EH (cell line): ENCODE measurements at places on chromosomes 1 and 21.

- DNase-seq = no peak
Measured at GRCh38 chr1:160711602-160712311, at the start of gene CD48. Gene CD48 (minus strand): TSS chr1:160711822. CDS start chr1:160711763, 59 bp downstream.

DNA sequence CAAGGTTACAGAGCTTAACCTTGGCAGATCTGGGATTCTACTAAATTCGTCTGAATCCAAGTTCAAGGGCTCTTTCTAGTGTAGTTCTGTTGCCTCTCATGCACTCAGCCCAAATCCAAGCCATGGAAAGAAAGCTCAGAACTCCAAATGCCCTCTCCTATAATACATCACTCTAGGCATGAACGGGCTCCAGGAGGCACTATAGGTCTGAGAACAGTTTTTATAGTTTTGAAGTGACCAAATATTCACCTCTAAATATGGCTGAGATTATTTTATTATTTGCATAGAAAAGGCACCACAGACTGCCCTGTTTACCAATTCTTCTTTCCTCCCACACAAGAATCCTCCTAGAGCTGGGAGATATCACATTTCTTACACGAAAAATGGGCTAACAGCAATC, 327.9 kb upstream of the BEND5 start:
- DNase-seq = no peak

GRCh38 chr1:34075576-34075975, 89.5 kb downstream of the CSMD2 start:
- no peak for DNase-seq

DNA sequence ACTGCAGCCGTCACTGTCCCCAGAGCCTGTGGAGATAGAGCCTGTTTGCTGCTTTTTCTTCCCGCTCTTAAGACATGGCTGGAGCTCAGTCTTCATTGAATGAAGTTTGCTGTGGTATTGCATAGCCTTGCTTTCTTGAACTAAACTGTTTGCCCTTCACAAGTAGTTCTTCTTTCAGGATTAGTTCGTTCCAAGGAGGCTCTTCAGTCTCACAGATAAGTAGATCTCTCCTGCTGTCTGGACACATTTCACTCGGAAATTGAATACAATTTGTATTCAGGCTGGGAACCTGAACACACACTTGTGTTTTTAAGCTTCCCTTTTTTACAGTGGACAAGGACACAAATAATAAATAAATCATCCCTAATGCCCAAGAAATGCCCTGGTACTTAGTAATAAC, 34.7 kb downstream of the IFNAR1 start:
- no peak for DNase-seq

DNA sequence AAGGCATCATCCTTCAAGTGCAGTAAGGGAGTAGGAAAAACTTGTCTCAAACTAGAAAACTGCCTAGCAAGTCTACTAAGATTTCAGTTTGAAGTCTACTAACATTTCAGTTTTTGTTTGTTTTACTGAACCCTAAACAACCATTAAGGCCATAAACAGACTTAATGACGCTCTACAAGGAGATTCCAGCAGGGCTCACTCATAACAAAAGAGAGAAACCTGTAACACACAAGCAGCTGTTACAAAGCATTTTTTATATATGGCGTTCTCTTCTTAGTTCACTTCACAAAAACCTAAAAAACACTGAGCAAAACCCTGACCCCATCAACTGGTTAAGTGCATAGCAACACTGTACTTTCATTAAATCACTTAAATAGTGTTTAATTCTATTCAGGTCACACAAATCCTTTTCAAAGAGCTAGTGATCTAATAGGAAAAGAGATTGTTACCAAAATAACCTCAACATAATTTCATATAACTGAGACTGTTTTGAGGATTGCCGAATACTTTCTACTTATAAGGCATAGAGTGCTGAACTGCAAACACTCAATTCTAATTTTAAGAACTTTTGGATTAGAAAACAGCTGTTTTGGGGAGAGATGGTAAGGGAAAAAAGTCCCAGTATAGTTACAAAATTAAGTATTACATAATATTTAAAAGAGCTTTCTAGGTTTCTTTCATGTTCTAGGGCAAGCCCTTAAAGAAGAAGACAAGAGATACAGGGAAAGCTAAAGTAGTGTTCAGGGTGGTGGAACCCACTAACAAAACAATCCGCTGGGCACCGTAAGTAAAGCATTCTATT, 1.4 kb downstream of the B3GALNT2 start:
- DNase-seq = peak; percentile 47

- no peak for DNase-seq
Measured at GRCh38 chr1:6688757-6689156, 12.9 kb downstream of the DNAJC11 start.

- DNase-seq = no peak
Measured at GRCh38 chr1:181646710-181647109, 163.4 kb downstream of the CACNA1E start.

- DNase-seq = no peak
Measured at GRCh38 chr21:17548262-17548661, 35.4 kb downstream of the CXADR start.

GRCh38 chr1:20666804-20667203, 5.6 kb upstream of the DDOST start:
- DNase-seq = peak; percentile 44

- no peak for DNase-seq
Measured at GRCh38 chr1:14365301-14365988, 233.0 kb upstream of the KAZN start.

DNA sequence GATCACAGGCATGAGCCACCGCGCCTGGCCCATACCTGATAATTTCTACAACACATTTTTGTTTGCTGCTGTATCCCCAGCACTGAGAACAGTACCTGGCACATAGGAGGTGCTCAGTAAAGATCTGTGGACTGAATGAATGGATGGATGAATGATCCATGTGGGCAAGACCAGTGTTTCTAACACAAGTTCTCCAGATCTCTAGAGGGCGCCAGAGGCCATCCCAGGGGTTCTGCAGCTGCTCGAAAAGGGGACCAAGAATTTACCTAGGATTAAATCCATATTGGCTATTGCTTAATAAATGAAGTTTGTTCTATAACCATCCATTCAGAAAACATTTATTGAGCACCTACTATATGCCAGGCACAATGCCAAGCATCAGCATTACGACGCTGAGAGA, 167.7 kb downstream of the ACTL8 start:
- DNase-seq = peak; percentile 31

- peak; percentile 64 for DNase-seq
Measured at GRCh38 chr1:215083383-215083961, 935 bp downstream of the KCNK2 start.

GRCh38 chr1:181898773-181899172, 162.7 kb downstream of the ZNF648 start:
- no peak for DNase-seq

- DNase-seq = peak; percentile 21
Measured at GRCh38 chr1:231931146-231931545, 304.6 kb downstream of the DISC1 start.

- DNase-seq = no peak
Measured at GRCh38 chr1:146036241-146036964, 14.9 kb upstream of the HJV start.

- peak; percentile 58 for DNase-seq
Measured at GRCh38 chr21:43956670-43957035, 55.5 kb upstream of the TRAPPC10 start.

DNA sequence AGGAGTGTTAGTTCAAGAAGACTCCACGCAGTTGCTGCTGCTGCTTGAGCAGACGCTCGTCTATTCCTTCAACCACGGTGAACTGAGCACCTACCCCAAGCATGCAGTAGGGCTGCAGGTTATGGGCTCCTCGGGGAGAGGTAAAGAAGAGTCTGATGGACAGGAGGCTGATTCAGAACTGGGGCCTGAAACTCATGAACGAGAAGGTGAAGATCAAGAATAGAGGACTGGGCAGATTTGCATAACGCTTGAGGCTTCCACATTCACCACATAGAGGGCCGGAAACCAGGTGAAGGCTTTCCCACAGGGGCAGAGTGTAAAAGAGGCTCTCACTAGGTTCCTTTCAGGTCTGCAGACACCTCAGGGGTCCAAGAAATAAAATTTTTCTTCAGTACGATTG, 9.1 kb downstream of the ABCA4 start:
- DNase-seq = no peak

DNA sequence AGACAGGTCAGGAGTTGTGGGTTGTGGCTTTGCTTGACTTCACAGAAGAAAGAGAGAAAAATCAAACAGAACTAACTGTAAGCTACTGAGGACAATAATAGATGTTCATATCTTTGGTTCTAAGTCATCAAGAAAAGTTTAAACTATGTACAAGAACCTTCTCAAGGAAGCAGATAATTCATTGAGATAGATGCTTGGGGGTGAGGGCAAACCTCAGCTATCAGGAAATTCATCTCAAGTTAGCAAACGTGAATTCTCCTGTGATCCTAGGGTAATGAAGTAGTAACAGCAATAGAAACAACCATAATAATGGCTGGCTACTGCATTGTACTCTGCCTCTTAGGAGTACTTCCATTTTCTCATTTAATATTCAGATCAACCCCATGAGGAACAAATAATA, 506.2 kb downstream of the PLPP3 start:
- peak; percentile 71 for DNase-seq

DNA sequence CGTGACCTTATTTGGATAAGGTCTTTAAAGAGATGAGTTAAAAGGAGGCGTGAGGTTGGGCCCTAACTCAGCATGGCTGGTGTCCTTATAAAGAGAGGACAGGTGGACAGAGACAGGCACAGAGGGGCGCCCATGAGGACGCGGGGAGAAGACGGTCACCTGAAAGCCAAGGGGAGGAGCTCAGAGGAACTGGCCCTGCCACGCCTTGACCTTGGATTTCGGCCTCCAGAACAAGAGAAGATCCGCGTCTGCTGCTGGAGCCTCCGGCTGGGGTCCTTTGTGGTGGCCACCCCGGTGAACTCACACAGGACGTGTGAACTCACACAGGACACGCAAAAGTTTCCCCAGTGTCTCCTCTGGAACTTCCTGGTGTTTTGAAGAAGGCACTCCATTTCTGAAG, 122.7 kb downstream of the SIK1 start:
- no peak for DNase-seq

DNA sequence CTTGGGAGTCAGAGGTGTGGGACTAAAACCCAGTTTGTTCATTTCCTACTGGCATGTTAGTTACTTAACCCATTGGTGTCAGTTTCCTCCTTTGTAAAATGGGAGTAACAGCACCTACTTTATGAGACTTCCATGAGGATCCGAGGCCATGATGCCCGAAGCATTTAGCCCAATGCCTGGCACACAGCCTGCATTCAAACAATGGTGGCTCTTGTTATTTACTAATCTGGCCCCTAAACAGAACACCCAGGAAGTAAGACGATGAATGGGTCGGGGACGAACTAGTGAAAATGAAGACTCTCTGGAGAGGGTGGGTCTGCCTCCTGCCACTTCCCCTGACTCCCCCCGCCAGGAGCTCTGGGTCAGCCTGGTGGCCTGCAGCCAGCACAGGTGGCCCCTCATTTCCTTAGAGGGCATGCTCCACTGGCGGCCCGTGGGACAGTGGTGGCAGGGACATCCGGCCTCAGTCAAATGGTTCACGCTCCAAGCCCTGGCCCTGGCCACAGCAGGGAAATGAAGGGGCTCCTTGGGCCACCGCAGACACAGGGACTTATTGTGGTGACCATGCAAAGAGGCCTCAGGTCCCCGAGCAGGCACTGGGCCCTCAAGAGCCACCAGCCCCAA, 9.5 kb upstream of the TAS1R2 start:
- DNase-seq = no peak

DNA sequence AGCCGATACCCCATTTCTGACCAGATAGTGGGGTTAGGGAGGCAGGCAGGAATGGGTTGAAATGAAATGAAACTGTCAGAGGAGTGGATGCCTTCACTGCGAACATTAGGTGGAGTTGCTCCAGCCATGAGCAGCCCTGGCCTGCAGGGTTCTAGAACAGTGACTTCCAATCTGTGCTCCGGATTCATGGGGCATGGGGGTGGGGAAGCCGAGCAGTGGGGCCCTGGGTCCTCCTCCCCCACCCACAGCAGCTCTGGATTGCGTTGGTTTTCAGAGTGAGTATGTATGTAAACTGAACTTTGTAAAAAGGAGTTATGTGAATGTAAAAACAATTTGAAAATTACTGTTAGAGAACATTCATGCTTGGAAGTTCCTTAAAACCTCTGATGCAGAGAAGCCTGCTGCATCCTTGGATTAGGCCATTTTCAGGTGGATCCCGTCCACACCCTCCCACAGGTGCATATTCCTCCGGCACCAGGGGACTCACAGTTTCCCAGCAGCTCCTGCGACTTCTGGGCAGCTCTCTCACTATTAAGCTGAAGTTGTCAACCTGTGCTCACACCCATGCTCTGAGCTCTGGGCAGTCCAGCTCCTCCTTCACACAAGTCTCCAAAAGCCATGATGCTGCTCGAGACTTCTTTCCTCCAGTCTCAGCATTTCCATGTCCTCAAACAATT, 54.4 kb upstream of the EDN2 start:
- DNase-seq = no peak

GRCh38 chr1:224182866-224183590, at the start of gene DEGS1:
Gene DEGS1 (plus strand): TSS chr1:224183240. CDS start chr1:224183337, 97 bp downstream.
- peak; percentile 85 for DNase-seq

- DNase-seq = no peak
Measured at GRCh38 chr1:210646258-210646616, 317.5 kb downstream of the HHAT start.

GRCh38 chr1:9181176-9181906, 52.4 kb upstream of the GPR157 start:
- peak; percentile 69 for DNase-seq

DNA sequence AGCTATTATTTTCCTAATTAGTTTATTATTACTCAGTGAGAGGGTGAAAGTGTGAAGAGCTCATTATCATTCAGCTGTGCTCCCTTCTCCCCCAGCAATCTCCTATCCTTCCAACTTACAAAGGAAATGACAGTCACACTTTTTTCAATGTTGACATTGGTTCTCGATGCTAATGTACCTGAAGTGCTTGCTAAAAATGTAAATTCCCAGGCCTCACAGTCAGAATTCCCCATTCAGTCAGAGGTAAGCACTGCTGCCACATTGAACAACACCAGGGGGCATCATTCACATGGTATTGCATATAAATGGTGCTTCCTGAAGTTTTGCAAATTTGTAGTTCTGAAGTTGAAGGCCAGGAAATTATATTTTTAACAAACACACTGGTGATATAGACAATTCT, 132.7 kb upstream of the FOXD3 start:
- DNase-seq = no peak

DNA sequence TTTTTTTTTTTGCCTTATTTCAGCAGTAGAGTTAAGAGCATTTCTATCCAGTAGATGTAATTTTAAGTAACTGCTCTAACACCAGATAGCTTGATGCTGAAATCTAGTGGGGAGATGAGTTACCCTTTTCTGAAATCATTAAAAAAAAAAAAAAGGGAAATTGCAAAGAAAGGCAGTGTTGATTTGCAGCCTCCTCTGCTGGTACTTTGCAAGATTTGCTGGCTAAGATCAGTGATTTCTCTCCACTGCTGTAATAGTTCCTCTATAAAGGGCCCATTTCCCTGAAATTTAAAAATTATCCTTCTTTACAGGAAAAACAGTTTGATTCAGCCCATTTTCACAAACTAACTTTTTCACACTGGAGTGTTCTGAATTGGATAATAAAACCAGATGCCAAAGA, 120.6 kb downstream of the PTBP2 start:
- DNase-seq = no peak

- no peak for DNase-seq
Measured at GRCh38 chr1:16129921-16130543, 25.8 kb downstream of the EPHA2 start.

- DNase-seq = no peak
Measured at GRCh38 chr1:25562101-25562927, 18.9 kb downstream of the LDLRAP1 start.

- DNase-seq = peak; percentile 29
Measured at GRCh38 chr1:17167041-17167785, 37.7 kb upstream of the PADI1 start.

GRCh38 chr1:14508613-14509012, 89.9 kb upstream of the KAZN start:
- DNase-seq = no peak

- DNase-seq = peak; percentile 98
Measured at GRCh38 chr1:1511533-1512285, at the start of gene ATAD3A. Gene ATAD3A (plus strand): TSS chr1:1512162. CDS start chr1:1512269, 107 bp downstream.
